Putamen (tissue), 1 donor: ENCODE measurements at places on chromosomes 6 and 20.

- DNase-seq: no peak
Measured at GRCh38 chr20:56855708-56856107, 226.6 kb downstream of the TFAP2C start.

GRCh38 chr6:117463762-117464665, 18.5 kb upstream of the DCBLD1 start:
- DNase-seq: no peak

DNA sequence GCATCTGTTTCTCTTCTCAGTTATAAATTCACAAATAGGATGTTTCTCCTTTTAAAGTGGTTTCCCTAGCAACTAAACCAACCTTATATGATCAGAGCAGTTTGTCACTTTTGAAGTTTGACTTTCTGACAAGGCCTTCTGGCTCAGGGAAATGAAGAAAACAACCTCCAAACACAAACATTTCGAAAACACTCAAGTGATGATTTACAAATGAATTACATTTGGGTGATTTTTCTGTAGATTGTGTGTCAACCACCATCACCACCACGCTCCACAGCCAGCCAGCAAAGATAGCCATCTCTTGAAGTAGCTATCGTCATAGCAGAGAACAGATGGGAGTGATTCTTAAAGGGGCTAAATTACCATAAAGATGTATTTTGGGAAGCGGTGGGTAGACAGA, 16.5 kb upstream of the MLIP start:
- DNase-seq: no peak

- DNase-seq: no peak
Measured at GRCh38 chr20:6395695-6396094, 272.9 kb upstream of the FERMT1 start.

DNA sequence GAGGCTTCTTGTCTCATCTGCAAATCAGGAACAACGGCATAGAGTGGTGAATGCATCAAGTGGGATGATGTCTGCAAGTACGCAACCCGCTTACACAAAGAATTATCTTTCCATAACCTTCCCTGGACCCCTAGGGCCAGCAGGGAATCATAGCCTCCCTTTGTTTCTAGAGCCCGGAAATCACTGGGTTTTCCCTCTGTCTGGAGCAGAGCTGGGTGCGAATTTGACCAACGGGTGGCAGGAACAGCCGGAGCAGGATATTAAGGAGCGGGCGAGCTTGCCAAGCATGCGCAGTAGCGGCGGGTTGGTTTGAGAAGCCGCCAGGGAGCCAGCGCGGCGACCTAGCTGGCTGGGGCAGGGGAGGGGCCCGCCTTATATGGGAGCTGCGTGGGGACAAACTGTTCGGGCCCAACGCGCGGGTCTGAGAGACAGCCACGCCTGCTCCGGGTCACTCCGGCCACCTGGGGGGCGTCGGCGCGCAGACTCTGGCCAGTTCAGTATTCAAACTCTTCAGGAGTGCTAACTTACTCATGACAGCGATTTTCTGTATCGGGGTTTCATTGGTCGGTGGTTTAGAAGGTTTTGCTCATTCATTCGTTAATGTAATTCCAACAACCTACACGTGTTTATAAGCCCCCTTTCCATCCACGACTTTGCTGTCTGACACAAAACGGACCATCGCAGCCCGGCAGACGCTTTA, 1.6 kb upstream of the KIF16B start:
- DNase-seq: peak; percentile 87

- no peak for DNase-seq
Measured at GRCh38 chr6:163201855-163202254, 212.7 kb upstream of the QKI start.

DNA sequence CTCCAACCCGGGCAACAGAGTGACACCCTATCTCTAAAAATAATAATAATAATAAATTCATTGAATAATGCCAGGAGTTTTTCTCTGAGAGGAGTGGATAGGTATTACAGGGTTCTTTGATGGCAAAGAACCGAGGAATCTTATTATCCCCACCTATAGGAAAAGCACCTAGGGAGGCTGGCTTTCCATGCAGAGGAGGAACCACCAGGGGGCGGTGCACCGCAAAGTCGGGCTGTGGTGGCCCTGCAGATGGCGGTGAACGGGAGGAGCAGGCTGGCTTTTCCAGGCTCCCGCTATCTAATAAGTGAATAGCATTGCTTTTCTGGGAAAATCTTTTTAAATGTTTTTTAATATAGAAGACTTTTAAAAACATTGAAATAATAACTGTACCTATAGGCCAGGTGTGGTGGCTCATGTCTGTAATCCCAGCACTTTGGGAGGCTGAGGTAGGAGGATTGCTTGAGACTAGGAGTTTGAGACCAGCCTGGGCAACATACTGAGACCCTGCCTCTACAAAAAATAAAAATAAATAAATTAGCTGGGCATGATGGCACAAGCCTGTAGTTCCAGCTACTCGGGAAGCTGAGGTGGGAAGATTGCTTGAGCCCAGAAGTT, 864.2 kb downstream of the KIF16B start:
- no peak for DNase-seq

DNA sequence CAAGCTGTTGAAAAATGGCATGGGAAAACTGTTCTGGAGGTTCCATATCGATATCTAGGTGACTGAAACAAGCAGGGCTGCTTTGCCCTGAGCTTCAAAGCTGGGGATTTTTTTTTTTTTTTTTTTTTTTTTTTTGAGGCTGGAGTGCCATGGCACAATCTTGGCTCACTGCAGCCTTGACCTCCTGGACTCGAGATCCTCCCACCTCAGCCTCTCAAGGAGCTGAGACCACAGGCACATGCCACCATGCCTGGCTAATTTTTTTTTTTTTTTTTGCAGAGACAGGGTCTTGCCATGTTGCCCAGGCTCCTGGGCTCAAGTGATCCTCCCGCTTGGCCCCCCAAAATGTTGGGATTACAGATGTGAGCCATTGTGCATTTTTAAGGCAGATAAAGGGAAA, 11.0 kb downstream of the ERGIC3 start:
- no peak for DNase-seq

DNA sequence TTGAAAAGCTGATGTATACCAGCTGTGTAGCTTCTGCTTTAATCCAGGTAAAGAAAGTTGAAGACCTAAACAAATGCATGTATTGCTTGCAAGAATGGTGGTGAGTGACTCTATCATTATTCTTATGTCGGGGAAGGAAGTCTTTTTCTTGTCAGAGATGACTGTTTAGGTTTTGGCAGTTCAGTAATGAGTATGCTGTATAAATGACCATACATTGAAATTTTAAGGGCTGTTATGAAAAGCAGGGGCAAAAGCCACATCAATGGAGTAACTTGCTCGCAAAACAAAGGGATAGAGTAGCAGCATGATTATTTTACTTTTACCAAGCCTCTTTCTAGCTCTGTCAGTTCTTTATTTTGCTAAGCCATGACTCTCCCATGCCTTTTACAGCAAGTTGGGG, 55.9 kb upstream of the NUP153 start:
- no peak for DNase-seq

- no peak for DNase-seq
Measured at GRCh38 chr6:8645212-8645611, 209.9 kb upstream of the SLC35B3 start.

DNA sequence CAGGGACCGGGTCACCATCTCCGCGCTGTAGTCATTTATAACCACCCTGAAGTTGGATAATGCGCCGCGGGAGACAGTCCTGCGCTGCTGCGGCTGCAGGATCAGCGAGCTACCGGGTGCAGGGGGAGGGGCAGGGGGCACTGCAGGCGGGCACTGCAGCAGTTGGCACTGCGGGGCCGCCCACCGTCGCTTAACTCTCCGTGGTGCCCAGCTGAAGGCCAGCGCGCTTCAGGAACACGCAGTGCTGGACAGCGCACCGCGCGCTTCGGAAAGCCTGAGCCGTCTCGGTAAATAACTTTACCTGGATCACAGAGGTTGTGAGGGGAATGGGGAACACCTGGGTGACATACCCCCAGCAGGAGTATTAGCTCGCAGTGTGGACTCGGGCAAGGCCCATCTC, 12.4 kb upstream of the LRFN2 start:
- no peak for DNase-seq

DNA sequence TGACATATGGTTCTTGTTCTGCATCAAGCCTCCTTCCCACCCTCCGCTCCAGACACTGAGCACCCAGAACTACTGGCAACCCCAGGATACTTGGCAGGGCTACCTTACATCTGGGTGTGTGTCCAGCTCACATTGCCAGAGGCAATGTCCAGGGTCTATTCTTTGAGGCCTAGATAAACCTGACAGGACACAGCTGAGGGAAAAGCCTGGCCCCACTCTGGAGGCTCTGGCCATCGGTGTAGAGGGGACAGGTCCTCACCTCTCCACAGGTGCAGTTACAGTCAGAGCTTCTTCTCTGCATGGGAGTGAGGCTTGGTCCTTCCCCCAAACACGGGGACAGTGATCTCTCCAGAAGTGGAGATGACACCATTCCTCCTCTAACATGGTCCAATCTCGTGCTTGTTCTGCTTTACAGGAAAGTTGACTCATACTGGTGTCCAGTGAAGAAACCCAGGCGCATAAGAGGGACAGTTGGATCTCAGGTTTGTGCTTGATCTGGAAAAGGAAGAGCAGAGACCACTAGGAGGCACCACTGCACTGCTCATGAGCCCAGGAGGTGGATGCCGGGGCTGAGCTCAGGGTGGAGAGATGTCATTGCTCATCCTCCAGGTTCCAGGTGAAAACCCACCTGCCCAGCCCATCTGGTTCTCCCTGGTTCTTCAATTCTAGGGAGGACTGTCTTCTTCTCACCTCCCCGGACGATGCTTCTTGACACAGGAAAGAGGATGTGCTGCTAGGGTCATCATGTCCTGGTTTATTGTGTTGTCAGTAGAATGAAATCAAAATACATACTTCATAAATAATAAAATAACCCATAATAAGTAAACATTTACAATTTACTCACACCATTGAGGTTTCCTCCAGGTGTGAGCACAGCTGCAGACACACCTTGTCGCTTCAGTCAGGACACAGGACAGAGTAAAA, 14.7 kb downstream of the HLA-F start:
- DNase-seq: peak; percentile 58

- no peak for DNase-seq
Measured at GRCh38 chr20:20010639-20011500, 6.3 kb upstream of the NAA20 start.

DNA sequence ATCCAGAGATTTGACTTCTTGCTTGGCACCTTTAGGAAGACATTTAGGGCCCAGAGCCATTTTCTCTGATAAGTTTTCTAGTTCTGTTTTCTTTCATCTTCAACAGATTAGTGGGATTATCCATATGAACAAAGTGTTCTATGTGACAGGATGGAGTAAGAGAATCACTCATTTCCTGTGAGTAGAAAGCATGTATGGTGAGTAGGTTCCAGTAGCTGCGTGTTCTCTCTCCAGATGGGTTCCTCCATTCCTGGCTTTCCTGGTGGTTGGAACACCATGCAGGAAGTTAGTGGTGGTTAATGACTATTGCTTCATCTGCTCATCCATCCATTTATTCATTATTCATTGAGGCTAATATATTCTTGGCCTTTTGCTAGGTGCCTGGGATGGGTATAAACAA, 54.0 kb downstream of the EFCAB8 start:
- DNase-seq: no peak

DNA sequence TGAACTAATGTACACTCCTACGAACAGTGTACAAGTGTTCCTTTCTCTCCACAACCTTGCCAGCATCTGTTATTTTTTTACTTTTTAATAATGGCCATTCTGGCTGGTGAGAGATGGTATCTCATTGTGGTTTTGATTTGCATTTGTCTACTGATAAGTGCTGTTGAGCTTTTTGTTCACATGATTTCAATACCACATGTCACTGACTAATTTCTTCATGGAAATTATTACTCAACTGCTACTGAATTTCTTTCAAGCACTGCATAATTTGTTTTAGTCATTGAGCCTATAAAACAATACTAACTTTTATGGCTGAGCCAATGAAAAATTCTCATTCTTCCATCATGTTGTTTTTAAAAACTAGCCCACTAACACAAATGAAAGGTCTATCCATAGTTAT, 115.4 kb downstream of the FRK start:
- DNase-seq: no peak

GRCh38 chr20:60968853-60969720, 283.0 kb upstream of the CDH4 start:
- DNase-seq: no peak

DNA sequence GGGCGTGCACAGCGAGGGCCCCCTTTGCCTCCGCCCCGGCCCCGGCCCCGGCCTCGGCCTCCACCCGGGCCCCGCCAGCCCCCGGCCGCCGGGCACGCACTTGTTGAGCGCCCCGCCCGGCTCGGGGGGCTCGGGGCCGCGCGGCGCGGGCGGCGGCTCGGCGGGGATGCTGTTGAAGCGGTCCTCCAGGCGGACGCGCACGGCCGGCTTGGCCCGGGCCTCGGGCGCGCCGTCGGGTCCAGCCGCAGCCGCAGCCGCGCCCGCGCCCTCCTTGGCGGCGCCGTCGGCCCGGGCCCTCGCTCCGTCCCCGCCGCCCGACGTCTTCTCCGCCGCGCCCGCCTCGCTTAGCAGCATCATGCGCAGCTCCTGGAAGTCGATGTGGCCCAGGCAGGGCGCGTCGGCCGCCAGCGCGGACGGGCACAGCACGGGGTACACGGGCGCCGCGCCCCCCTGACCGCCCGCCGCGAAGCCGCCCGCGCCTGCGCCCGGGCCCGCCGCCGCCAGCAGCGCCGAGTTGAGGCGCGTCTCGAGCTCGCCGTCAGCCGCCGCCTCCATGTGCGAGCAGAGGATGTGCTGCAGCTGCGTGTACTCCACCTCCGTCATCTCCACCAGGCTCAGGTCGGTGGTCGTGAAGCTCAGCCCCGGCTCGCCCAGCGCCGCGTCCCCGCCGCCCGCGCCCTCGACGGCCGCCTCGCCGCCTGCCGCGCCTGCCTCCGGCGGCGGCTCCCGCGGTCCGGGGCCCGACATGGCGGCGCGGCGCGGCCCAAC, 514 bp downstream of the TCFL5 start:
- DNase-seq: no peak

DNA sequence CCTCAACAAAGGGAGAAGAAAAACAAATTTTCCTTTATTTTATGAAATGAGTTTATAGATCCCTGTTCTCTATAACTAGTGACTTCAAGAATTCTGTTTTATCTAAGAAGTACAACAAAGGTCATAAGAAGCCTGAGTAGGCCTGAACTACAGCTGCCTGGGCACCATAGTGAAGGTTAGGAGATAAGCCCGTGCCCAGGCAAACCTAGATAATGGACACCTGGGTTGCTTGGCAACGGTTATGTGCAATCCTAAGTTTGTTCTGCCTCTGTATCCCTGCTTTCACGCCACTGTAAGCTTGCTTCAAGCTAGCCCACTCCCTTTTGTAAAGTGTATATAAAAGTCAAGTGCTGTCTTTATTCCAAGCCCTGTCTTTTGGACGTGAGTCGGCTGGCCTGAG, 23.2 kb downstream of the SCGN start:
- DNase-seq: no peak

DNA sequence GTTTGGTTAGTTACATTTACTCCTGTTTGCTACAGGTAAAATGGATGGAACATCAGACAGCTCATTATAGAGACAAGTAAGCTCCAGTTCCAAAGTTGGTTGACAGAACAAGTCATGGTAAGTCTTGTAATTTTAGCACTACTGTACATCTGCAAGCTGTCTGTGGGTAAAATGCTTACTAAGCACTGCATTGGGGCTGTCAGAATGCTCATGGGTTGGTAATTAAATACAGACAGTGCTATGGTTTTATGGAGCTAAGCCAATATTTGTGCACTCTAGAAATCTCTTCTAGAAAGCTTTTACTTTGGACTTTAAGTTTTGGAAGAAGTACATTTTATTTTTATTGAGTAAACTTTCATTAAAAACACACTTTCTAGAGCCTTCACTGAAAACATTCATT, 419.2 kb upstream of the MMS22L start:
- DNase-seq: no peak

GRCh38 chr6:112180095-112180820, 74.1 kb downstream of the LAMA4 start:
- peak; percentile 77 for DNase-seq
